ENCODE measurements at places on chromosomes 5 and 9. TPM values are rescaled to one million over a fixed set of nuclear protein-coding genes. Genes with fewer than 3 reads are reported as not detected.

- H3K4me3 ChIP-seq: no peak overlapping the region
- no peak overlapping the region for H3K27ac ChIP-seq
- DNase-seq: no peak
- no peaks in the 10 kb centered on the region for H3K36me3 ChIP-seq
Observed at GRCh38 chr9:14273696-14274121, 40.2 kb downstream of the NFIB start.

- DNase-seq: no peak
- no peak overlapping the region for H3K4me3 ChIP-seq
- no peaks in the 10 kb centered on the region for H3K27me3 ChIP-seq
- no peaks in the 10 kb centered on the region for H3K36me3 ChIP-seq
Observed at GRCh38 chr5:17910318-17910717, 276.1 kb downstream of the TAF11L14 start.

DNA sequence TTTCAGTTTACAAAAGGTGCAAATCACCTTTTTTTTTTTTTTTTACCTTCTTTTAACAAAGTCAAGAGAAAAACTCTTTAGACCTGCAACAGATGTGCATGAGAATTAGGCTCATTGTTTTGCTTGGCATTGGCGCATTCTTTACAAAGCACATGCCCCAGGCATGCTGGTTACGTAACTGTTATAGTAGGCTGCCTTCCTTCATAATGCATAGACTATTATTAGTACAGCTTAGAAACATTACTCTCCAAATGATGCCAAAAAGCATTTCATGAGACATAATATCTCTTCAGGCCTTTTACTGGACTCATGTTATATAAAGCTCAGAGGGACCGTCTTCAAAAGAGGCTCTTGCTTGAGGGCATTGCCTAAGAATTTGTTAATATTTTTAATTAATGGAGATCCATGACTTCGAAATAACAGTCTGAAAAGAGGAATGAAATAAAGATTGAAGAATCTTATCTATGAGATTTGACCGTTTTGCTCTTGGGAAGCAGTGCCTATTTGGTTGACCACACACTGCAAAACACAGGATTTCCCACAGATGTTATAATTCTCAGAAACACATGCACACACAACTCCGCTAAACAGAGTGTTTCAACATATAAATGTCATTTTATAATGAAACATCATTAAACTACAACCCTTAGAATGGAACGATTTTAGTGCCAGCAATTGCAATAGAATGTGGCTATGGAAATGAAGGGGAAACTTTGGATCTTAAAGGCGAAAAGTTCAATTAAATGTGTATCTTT is 478.7 kb downstream of the PRR16 start:
- no peaks in the 10 kb centered on the region for H3K27me3 ChIP-seq
- no peak overlapping the region for H3K27ac ChIP-seq

DNA sequence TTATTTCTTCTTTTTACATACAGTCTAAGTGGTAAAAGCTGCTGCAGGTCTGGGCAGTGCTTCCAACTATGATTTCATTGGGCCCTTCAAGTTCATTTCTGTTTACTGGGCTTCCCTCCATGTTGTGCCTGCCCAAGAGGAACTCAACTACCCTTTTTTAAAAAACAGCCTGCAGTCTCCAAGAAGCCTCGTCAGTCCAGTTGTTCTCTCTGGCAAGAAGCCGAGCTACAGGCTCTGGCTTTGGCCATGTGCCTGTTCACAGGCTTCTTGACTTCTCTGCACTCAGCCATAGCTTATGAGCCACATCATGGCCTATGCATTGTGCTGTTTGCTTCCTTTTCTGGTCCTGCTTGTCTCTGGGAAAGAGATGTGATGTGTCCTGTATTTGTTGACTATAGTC is 119.7 kb upstream of the PJA2 start:
- H3K4me1 ChIP-seq: no peaks in the 10 kb centered on the region
- no peak for DNase-seq
- H3K4me3 ChIP-seq: no peak overlapping the region
- no peaks in the 10 kb centered on the region for H3K36me3 ChIP-seq
- H3K27ac ChIP-seq: no peak overlapping the region

DNA sequence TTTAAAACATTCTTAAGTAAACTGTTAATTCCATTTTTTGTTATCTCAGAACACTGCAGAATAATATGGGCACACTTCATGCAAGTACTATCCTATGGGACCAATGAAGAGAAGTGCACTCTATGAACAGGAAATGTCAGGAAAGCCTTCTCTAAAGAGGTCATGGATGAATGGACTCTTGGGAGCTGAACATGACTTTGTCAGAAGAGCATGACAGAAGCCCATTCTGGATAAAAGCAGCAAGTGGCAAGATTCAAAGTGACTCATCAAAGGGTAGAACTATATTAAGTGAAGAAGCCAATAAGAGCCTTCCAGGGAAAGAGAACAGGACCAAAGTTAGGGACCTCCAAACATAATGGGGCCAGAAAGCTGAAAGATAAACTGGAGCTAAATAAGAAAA is 94.0 kb downstream of the RAPGEF6 start:
- no peak overlapping the region for H3K27ac ChIP-seq
- no peak for DNase-seq
- H3K36me3 ChIP-seq: no peaks in the 10 kb centered on the region
- peaks cover 7% of the 10 kb centered on the region for H3K4me1 ChIP-seq

DNA sequence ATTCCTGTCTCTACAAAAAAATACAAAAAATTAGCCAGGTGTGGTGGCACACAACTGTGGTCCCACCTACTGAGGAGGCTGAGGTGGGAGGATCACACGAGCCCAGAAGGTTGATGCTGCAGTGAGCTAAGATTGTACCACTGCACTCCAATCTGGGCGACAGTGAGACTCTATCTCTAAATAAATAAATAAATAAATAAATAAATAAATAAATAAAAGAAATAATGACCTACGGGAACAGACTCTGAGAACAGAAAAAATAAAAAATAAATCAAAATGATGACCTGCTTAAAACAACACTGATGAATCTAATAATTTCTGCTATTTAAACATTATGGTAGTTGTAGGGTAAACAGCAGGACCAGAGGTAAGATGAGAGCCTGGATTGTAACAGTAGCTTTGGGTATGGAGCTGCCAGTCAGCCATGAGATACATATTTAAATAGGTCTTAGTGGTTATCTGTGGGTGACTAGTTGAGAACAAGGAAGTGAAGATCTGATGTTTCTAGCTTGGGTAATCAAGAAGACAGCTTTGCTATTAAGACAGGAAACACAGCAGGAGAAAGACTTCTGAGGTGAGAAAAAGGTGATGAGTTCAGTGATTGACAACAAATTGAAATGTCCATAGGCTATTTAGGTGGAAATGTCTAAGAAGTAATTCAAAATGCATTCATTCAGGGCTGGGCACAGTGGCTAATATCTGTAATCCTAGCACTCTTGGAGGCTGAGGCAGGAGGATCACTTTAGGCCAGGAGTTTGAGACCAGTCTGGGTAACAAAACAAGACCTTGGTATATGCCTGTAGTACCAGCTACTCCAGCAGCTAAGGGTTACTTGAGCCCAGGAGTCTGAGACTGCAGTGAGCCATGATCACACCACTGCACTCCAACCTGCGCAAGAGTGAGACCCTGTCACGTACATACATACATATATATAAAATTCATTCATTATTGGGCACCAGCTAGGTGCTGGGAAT is 11.0 kb downstream of the RNF145 start:
- H3K27ac ChIP-seq: no peak overlapping the region
- H3K36me3 ChIP-seq: no peaks in the 10 kb centered on the region
- no peaks in the 10 kb centered on the region for H3K27me3 ChIP-seq
- DNase-seq: no peak
- no peaks in the 10 kb centered on the region for H3K4me1 ChIP-seq

DNA sequence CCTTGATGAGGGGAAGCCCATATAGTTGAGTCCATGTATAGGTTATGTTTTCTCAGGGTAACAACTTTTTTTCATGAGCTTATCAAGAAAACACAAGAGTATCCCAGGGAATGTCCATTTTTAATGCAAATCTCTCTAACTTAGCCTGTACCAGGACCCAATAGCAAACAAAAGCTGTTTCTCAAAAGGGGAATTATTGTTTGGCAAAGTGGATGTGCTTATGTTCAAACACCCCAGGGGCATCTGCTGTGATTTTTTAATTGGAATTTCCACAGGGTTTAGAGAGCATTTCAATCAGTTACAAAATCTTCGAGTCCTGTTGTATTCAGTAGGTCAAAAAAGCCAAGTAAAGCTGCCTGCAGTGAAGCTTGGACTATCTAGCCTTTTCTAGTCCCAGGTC is 33.4 kb upstream of the CSNK1G3 start:
- no peak overlapping the region for H3K27ac ChIP-seq
- DNase-seq: no peak
- no peaks in the 10 kb centered on the region for H3K27me3 ChIP-seq
- H3K4me3 ChIP-seq: no peak overlapping the region
- H3K4me1 ChIP-seq: no peaks in the 10 kb centered on the region

- H3K4me3 ChIP-seq: no peak overlapping the region
- H3K27ac ChIP-seq: no peak overlapping the region
- no peaks in the 10 kb centered on the region for H3K36me3 ChIP-seq
- no peaks in the 10 kb centered on the region for H3K27me3 ChIP-seq
- no peaks in the 10 kb centered on the region for H3K4me1 ChIP-seq
Observed at GRCh38 chr5:151405334-151406160, 41.9 kb upstream of the SLC36A1 start.

DNA sequence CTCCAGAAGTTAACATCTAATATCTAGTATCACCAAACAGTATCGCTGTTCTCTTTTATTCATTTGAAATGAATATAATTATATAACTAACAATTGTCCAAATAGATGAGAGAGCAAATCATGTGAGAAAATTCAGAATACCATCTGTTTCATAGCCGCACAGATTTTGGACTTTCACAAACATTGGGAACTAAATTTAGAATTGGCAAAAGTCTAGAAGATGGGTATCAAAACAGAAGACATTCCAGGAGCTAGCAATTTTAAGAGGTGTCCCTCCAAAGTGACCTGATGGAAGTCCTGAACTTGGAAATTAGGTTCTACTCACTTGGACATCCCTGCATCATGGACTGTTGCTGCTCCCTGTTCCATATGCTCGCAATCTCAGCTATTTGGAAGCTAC is 57.0 kb upstream of the FSD1L start:
- no peak for DNase-seq
- no peaks in the 10 kb centered on the region for H3K4me1 ChIP-seq
- H3K36me3 ChIP-seq: no peaks in the 10 kb centered on the region
- no peak overlapping the region for H3K27ac ChIP-seq
- no peaks in the 10 kb centered on the region for H3K27me3 ChIP-seq
- H3K4me3 ChIP-seq: no peak overlapping the region

Gene CARD9
- 1.2 TPM for total RNA-seq

Gene GDNF
- total RNA-seq: 1.6 TPM

Gene TOR2A
- 29.8 TPM for total RNA-seq

DNA sequence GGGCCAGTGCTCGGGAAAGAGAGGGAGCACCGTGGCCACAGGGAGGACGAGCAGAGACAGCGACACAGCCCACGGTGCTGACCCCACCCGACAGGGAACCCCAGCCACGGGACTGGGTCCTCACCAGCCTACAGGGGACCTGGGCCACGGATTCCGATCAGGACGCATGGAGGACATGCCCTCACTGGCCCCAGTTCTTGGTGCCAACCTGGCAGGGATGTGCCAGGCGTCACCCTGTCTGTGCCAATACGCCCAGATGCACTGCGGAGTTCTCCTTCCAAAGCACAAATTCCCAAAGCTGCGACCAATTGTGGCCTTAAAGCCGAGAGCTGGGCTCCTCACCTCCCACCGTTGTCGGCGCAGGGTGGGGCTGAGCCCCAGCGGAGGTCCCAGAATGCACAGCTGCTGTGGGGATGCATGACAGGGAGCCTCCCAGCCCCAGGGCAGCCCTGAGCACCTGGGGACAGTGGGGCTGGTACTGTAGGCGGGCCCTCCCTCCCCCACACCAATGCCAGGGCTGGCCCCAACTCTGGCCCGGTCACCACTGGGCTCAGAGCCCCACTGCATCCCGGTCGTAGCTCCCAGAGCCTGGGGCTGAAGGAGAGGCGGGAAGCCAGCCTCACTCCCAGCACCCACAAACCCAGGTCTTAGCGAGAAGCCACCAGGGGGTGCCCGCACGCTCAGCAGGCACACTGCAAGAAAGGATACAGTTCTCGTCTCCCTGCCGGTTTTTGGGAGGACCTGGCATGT is 44.2 kb downstream of the NKD2 start:
- no peaks in the 10 kb centered on the region for H3K4me1 ChIP-seq
- H3K4me3 ChIP-seq: no peak overlapping the region
- H3K36me3 ChIP-seq: peaks cover 4% of the 10 kb centered on the region
- H3K27ac ChIP-seq: no peak overlapping the region
- no peak for DNase-seq
- H3K27me3 ChIP-seq: no peaks in the 10 kb centered on the region

GRCh38 chr9:4594545-4594944 is 67.5 kb upstream of the PLPP6 start:
- no peak for DNase-seq
- H3K4me1 ChIP-seq: no peaks in the 10 kb centered on the region
- H3K27me3 ChIP-seq: no peaks in the 10 kb centered on the region
- H3K36me3 ChIP-seq: no peaks in the 10 kb centered on the region
- no peak overlapping the region for H3K4me3 ChIP-seq

DNA sequence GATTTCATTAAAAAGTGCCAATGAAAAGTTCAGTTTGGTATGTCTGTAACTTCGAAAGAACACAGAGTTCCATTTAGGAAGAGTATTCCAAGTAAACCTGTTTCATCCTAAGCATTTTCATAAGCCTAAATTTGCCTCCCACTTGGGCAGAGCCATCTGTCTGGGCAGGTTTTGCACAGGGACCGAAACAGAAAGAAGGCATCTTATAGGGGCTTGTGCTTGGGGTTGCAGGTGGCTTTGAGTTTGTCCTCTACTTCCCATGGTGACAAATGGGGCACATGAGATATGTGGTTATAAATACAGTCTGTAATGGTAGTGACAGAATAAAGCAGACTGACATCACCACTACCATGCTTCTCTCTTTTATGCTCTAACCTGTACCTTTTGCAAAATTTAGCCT is 63.7 kb downstream of the MCTP1 start:
- no peak for DNase-seq
- no peaks in the 10 kb centered on the region for H3K27me3 ChIP-seq
- no peak overlapping the region for H3K4me3 ChIP-seq
- no peaks in the 10 kb centered on the region for H3K36me3 ChIP-seq

DNA sequence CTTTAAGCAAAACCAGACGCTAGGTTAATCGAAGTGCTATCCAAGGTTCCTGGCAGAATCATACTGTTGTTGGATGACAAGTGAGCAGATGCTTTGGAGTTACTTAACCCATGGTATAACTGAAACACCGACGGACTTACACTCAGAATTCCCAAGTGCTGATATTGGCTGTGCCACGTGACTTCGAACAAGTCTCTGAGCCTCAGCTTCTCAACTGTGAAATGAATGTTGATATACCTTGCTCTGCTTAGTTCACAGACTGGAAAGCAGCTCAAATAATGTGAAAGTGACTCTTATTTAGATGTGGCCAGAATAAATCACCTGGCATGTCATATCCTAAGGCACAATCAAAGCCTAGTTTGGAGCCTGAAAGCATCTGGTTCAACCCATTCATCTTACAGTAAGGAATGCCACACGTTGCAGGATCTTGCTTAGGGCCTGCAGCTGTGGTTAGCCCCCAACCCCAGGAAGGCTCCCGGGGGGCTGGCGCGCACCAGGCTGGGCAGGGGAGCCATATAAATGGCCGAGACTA is 759 bp downstream of the GEMIN5 start:
- peak overlapping the region; percentile 43 for H3K27ac ChIP-seq
- H3K4me3 ChIP-seq: peak overlapping the region; percentile 98
- H3K36me3 ChIP-seq: no peaks in the 10 kb centered on the region
- peaks cover 6% of the 10 kb centered on the region for H3K4me1 ChIP-seq
- no peak for DNase-seq

Gene AK1
- total RNA-seq: 159 TPM

- no peaks in the 10 kb centered on the region for H3K4me1 ChIP-seq
- no peak overlapping the region for H3K27ac ChIP-seq
- DNase-seq: no peak
- H3K36me3 ChIP-seq: no peaks in the 10 kb centered on the region
- no peak overlapping the region for H3K4me3 ChIP-seq
- H3K27me3 ChIP-seq: no peaks in the 10 kb centered on the region
Observed at GRCh38 chr9:117302487-117302886, 112.4 kb downstream of the ASTN2 start.
